Hematopoietic multipotent progenitor cell treated with erythropoietin and hydrocortisone succinate and interleukin-3 and kit ligand, for 6 days (in vitro differentiated cells): ENCODE measurements at places on chromosomes 6 and 20.
A peak's percentile ranks its signal among the peaks of the same experiment; 100 is the strongest.

GRCh38 chr6:36631326-36632011, 37.3 kb downstream of the SRSF3 start:
- DNase-seq, result no peak

- no peak for DNase-seq
Measured at GRCh38 chr6:17064975-17065374, 36.9 kb upstream of the STMND1 start.

DNA sequence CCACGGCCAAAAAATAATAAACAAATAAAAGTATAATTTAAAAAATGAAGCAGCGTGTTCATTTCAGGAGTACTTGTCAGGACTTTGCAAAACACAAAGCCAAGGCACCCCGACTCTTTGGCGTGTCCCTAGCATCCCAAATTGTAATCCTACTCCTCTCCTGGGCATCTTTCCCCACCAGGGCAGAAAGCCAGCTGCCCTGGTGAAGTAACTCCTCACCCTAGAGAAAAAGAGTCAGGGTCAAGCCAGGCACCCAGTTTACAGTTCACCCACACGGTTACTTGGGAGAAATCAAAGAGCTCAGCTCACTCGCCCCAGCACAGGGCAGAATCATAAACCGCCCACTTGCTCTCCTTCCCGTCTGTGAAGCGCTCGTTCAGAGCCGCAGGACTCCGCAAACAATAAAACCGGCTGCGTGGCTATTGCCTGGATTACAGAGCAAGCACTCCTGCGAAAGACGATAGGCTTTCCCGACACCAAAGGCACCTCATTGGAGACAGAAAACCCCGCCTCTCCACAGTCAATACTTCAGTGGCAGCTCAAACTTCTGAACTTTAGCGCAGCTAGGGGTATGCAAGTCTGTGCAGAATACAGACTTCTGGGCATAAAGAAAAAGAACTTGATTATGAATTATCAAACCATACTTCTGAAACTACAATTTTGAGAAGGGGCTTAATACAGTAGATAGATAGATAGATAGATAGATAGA, 73.0 kb upstream of the NHSL1 start:
- DNase-seq, result peak; percentile 43

DNA sequence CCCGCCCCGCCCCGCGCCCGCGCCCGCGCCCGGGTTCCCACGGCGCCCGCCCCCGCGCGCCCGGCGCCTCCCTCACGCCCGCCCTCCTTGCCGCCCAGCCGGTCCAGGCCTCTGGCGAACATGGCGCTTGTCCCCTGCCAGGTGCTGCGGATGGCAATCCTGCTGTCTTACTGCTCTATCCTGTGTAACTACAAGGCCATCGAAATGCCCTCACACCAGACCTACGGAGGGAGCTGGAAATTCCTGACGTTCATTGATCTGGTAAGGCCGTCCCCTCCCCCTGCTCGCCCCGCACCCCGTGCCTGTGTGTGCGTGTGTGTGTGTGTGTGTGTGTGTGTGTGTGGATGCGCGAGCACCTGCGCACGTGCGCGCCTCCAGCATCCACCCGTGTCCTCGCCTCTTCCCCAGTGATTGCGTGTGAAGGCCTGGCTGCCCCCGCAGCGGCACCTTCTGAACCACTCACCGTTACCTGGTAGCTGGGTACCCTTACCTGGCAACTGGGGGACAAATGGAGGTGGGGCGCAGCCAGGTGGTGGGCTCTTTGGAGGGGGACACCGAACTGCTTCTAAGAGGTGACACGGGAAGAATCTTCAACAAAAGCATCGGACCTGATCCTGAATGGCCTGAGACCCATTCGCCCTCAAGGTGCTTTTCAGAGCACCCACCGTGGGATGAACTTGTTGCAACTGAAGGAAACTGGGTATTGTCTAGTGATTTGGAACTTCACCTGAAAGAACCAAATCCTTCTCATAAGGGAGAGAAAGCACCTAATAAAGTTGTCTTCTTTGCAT, at the start of gene AIG1:
AIG1 (plus strand) TSS at position 84 of the 791 bp plus-strand sequence; CDS start at position 121, 37 bp downstream.
- DNase-seq, result no peak

DNA sequence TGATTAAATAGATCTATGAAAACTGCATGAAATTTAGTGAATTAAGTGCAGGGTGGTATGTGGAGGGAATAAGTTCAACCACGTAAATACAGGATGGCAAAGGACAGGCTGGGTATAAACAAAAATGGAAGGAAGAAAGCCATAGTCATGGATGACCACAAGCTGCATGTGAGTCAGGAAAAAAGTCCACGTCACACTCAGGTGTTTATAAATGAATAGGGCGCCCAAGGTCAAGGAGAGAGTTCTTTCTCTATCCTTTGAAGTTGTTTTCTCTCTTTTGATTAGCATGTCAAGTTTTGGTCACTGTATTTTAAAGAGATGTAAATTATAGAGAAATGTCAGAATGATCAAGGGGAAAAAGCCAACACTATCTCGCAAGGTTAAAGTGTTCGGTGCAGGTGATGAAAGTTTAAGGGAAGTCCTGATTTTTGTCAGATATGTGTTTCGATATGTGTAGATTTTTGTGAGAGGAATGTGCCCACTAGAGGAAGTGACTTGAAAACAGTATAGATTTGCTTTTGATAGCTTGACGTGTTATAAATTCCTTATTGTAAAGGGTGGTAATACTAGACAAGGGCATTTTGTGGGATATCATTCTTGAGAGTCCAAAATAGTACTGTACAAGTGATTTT, 58.7 kb downstream of the MAP3K4 start:
- no peak for DNase-seq

DNA sequence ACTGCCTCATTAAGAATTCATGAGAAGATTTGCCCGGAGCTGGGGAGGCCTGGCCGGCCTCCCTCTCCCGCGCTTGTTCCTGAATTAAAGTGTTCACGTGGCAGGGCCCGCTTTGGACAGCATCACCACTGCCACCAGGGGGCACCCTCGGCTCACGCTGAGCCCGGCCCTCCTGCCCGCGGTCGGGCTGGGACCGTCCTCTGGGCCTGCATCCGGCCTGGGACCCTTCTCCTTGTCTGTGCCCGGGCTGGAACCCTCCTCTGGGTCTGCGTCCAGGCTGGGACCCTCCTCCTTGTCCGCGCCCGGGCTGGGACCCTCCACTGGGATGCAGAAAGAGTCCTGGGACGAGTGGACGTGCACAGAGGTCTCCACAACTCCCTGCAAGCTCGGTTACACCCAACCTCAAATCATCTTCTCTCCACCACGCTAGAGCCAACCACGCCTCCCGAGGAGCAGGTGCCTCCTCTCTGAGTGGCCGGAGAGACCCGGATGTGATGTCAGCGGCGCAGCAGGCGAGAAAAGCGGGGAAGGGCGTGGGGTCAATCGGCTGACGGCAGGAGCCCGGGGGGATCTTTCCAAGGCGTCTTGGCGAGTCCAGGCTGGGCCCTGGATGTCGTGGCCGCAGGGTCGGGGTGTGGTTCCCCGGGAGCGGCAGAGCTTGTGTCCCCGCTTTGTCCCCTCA, 50.9 kb upstream of the DACT2 start:
- DNase-seq, result peak; percentile 76

- DNase-seq, result no peak
Measured at GRCh38 chr20:53074811-53075314, 102.7 kb downstream of the TSHZ2 start.

- DNase-seq, result peak; percentile 5
Measured at GRCh38 chr6:106574741-106575458, 54.4 kb downstream of the RTN4IP1 start.

DNA sequence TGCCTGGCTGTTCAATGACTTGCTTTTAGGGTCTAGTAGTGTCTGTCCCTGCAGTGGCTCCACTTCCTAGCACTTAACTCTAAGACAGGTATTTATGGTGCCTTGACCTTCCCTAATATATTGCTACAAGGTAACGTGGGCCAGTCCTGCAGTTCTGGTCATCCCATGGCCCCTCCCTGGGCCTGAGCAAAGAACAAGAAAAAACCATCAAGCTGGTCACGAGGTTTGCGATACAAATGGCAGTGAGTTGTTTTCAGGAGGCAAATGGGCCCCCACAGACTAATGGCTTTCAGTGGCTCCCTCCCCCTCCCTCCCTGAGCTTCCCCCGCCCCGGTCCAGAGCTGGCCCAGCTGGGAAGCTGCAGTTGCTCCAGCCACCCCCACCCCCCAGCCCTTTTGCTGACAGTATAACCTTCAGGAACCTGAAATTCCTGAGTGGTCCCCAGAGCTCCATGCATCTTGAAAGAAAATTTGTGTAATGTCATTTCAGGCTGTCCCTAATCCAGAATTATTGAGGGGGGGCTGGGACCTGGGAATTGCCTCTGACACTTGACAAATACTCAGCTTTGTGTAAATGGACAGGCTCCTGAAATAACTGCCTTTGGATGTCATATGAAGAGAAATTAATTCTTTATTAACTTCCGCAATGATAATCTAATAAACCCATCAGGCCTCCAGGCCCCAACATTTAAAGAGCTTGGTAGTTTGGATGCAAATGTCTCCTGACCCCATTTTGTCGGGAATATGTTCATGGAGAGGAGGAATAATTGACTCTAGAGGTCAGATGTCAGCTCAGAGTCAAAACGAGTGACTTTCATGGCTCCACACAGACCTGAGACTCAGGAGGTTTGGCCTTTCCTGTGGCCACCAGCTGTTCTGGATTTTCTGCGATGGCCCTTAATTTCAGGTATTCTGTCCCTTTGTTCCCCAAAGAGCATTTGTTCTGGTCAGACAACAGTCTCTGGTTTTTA, 153.2 kb upstream of the TOP1 start:
- DNase-seq, result no peak

GRCh38 chr6:112307707-112308106, 39.4 kb upstream of the RFPL4B start:
- DNase-seq, result no peak

- DNase-seq, result no peak
Measured at GRCh38 chr6:96876886-96877545, 20.7 kb downstream of the NDUFAF4 start.
